ENCODE measurements at places on chromosomes 6 and 20. TPM values are rescaled to one million over a fixed set of nuclear protein-coding genes. Genes with fewer than 3 reads are reported as not detected.
A peak's percentile ranks its signal among the peaks of the same experiment; 100 is the strongest.

DNA sequence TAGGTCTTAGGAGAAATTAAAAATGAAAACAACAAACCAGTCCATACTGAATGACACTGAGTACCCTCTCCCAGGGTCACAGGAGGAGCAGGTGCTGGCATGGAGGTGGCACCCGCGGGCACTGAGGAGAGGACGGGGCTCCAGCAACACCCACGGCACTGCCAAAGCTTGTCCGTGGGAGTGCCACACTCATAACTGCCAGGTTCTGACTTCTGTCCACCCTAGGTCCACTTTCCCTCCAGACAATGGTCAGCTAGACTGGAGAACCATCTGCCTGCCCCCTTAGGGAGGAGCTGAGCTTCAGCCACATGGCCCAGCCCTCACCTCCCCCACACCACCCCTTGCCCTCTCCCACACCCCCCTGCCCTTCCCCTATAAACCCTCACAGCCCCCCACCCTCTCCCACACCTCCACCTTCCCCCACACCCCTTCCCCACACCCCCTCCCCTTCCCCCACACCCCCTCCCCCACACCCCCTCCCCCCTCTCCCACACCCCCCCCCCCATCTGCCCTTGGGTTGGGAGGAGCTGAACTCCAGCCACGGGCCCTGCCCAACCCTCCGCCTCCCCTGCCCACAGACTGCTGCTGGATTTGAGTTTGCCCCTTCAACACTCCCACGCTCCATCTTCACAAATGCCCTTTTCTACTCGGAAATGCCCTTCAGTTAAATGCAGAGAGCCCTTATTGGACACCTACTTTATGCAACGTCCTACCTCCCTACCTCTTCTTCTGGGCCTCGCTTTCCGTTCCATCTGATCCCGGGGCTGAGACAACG is 129.6 kb downstream of the TAF4 start:
- DNase-seq = peak; percentile 24

DNA sequence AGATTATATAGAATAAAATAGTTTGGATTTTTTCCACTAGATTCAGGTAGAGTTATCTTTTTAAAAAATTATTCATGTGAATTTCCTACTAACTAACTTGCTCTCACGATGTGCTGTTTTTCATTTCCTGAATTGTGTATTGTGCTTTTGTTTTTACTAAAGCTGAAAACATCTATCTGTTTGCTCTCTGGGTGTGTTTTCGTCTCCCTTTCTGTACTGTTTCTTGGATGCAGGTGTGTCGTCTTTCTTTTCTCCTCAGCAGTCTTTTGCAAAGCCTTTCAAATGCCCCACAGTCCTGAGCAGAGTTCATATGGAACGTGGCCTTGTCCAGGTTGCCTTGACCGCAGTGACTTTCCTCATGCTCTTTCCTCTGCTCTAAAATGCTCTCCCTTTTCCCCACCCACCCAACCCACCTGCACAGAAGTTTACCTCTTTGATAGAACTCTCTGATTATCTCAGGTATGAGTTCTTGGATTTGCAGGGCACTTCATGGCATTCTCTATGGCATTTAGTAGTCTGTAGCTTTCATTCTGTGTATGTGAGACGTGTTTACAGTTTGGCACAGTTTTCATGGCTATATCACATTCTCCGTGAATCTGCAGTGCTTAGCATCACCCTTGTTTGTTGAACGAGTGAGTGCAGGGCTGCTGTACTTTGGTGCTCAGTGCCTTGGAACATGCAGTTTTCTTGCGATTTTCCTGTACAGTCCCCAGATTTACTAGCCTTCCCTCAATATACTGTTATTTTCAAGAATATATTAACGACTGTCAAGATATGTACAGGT is 77.1 kb downstream of the FARS2 start:
- DNase-seq = no peak

DNA sequence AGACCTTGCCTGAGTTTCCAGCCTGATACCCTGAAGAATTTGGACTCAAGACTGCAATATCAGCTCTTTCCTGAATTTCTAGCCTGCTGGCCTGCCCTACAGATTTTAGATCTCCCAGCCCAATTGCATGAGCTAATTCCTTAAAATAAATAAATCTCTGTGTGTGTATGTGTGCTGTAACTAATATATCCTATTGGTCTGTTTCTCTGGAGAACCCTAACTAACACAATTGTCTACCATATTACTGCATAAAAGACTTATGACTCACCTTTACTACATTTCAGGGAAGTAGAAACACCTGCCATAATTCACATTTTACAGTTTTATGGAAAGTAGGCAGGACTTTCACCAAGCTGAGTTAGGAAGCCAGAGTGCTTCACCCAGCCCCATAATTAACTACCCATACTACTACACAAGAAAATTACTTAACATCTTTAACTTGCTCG is 90.7 kb upstream of the BEND6 start:
- DNase-seq = no peak

DNA sequence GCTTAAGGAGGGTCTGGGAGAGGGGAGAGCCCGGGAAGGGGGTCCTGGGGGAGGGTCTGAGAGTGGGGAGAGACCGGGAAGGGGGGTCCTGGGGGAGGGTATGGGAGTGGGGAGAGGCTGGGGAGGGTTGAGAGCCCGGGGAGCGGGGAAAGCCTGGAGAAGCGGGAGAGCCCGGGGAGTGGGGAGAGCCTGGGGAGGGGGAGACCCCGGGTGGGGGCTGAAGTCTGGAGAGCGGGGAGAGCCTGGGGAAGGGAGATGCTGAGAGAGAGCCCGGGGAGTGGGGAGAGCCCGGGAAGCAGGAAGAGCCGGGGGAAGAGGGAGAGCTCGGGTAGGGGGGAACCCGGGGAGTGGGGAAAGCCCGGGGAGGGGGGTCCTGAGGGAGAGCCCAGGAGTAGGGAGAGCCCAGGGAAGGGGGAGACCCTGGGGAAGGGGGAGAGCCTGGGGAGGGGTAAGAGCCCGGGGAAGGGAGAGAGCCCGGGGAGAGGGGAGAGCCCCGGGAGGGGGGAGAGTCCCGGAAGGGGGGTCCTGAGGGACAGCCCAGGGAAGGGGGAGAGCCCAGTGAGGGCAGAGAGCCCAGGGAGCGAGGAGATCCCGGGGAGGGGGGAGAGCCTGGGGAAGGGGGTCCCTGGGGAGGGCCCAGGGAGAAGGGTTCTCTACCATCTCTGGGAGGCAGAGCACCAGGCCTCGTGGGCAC is 148.5 kb downstream of the SYNDIG1 start:
- no peak for DNase-seq

DNA sequence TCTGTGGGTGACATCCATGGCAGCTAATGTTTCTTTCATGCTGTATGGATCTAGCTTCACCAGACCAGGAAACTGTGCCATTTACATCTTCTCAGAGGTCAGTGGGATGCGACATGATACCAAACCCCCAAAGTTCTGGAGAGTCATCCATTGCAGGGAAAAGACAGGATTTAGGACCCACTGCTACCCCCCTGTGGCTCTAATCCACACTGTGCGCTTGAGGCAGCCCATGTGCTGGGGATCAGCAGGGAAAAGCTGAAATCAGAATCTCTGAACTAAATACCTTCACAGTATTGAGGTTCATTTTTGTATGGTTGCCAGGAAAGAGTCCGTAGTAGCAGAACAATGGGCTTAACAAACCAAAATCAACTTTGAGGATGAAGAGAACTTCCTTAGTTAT is 164.4 kb downstream of the TMEM242 start:
- no peak for DNase-seq

DNA sequence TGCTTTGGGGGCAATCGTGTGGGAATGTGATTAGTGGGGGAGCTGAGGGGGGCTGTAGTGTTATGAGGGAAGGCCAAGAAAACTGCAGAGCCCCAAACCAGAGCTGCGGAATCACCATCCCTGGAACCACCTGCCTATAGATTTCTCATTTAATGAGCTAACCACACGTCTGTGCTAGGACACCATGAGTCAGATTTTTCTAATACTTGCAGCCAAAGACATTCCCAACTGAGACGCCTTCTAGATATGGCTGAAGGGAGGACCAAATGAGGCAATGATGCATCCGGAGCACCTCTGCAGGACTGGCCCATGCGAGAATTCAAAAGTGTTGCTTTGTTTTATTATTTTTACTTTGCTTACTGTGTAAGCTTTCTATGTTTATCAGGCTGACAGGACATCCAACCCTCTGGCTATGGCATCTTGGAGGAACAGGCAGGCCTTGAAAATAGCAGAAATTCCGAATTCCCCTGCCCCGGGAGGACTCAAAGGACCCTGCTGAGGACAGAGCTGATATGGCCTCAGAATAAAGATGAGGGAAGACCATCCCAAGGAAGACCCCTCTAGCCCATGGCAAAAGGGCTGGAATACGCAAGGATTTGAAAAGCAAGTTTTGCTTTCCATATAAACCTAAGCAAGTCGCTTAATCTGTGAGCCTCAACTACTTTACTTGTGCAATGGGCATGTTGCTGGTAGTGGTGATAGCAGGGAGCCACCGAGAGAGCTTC is 3.1 kb upstream of the PTGIS start:
- DNase-seq = peak; percentile 20

DNA sequence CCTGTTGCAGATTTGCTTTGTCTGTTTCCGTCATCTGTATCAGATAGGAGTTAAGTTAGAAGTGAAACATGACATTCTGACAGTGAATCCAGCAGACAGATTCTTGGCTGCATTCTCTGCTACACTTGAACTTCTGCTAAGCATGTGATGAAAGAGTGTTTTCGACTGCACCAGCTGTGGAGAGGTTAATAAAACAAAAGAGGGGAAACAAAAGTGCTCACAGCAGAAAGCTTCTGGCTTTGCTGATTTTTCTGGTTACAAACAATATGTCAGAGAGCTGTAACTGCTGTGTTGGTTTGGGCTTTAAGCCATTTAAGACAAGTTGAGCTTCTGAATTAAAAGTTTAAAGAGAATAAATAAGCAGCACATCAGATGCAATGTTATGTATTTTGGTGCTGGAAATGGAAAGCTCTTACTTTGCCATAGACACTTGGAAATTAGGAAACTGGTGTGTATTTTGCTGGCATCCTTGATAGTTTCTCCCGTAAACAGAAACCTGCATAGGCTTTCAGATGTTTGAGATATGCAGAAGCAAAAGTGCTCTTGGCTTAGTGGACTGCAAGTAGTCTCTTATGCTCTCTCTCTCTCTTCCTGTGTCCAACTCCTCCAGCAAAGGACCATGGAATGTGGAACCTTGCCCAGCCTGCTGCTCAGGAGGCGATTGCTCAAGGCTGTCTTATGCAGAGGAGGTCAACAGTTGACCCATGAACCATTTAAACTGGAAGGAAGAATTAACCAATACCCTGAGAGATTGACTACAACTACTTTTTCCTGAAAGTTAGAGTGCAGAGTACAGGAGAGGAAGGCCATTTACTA is 104.9 kb downstream of the RPS12 start:
- peak; percentile 75 for DNase-seq

DNA sequence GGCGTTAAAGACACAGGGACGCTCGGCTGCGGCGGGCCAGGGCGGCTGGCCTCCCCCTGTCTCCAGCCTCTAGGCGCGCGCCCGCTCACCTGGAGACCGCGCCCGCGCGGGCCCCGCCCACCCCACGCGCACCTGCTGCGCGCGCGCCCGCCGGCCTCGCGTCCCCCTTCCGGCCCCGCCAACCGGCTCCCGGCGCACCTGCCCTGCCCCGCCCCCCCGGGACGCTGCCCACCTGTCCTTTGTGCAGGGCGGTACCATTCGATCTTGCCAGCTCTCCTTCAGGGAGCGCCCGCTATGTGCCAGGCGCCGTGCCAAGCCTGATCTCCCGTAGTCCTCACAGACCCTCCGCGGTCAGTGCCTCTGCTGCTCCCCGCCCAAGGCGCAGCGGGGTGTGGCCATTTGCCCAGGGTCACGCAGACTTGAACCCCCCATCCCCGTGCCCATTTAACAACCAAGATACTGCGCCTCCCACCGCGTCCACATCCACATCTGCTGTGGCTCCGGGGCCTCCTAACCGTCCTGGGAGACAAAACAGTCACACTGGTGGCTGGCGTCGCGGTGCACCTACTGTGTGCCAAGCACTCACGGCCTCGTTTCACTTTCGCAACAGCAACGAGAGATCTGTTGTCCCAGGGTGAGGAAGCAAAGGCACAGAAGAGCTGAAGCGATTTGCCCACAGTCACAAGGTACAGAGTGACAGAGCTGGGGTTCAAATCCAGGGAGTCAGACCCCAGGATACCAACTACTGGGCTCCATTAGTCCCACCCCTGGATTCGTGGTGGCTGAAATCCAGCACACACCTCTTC is 48.1 kb downstream of the NOL4L start:
- DNase-seq = peak; percentile 85

GRCh38 chr20:56428410-56428809 is 16.4 kb downstream of the CASS4 start:
- DNase-seq = no peak

DNA sequence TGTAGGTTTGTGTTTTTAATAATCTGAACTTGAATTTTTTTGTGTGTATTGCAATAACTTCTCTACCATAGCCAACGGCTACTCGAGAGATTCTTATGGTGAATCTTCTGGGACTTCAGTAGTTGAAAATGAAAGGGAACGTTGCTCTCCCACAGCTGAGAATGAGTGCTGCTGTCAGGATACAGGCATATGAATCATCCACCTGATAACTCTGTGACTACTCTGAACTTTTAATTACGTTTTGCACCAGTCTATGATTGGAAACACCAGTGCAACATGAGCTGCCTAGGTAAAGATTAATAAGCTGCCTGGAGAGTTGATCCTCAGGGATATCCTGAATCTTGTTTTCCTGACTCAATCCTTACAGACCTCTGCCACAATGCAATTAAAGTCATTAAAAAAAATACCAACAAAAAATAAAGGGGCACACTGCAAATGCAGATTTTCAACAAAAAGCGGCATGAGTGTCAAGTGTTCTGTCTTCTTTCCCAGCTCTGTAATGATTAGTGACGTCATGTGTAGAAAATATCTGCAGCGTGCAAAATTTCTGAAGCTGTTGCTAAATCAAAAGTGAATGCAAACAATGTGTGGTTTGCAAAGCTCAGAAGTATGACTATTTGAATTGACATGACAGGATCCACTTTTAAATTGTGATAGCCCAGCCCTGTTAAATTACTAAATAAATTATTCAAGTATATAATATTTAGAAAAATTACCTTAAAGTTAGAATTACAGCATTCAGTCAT is 432.2 kb downstream of the HTR1B start:
- DNase-seq = no peak

- no peak for DNase-seq
Measured at GRCh38 chr6:36075656-36076055, 48.0 kb downstream of the MAPK14 start.

GRCh38 chr6:26379292-26379691 is 3.6 kb upstream of the BTN2A2 start:
- DNase-seq = no peak

- DNase-seq = no peak
Measured at GRCh38 chr6:30077218-30077617, 1.6 kb upstream of the RNF39 start.

GRCh38 chr20:16446991-16447390 is 126.3 kb downstream of the KIF16B start:
- no peak for DNase-seq

GRCh38 chr6:141914646-141915045 is 218.1 kb upstream of the GJE1 start:
- no peak for DNase-seq

GRCh38 chr6:170221753-170222400 is 69.0 kb downstream of the DLL1 start:
- DNase-seq = peak; percentile 34

GRCh38 chr6:126444659-126445273 is 104.9 kb downstream of the CENPW start:
- DNase-seq = no peak

The CPNE5 gene
- total RNA-seq = 3.6 TPM

The NR2E1 gene
- 0.18 TPM for total RNA-seq

The GSTA3 gene
- not detected for total RNA-seq

The FBXO30 gene
- total RNA-seq = 12.1 TPM

The TBCC gene
- 16.5 TPM for total RNA-seq
